ENCODE measurements at places on chromosomes 12 and 14. TPM values are rescaled to one million over a fixed set of nuclear protein-coding genes. Genes with fewer than 3 reads are reported as not detected.

TSPAN11 gene
- 4.1 TPM for total RNA-seq

MDGA2 gene
- not detected for total RNA-seq

C14orf39 gene
- total RNA-seq, result not detected

DNA sequence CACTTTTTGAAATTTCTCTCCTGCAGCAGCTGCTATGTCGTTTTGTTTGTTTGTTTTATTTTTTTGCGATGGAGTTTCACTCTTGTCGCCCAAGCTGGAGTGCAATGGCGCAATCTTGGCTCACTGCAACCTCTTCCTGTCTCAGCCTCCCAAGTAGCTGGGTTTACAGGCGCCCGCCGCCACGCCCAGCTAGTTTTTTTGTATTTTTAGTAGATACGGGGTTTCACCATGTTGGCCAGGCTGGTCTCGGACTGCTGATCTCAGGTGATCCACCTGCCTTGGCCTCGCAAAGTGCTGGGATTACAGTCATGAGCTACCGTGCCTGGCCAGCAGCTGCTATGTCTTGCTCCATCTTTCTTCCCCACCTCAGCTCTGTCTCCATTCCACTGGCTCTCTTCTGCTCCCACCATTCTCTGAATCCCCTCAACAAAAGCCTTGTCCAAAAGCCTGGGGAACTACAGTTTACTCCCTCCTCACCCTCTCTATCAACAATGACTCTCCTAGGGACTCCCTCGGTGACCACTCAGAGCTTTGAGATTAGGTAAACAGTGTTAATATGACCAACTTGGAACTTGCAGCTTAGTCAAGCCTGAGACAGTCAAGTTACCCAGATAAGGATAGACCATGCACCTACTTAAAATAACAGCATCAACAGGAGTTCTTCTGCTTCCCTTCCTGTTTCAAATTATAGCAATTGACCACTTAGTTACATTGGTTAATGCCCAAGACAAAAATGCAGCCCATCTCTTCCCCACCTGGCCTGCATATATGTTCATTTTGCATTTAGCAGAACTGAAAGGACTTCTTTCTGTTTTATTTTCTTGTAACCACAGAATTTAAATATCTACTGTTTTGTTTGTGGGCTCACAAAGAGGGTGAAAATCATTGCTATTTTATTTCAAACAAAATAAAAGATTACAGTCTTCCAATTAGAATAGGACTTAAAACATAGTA, 189.0 kb upstream of the AMIGO2 start:
- DNase-seq, result no peak

DNA sequence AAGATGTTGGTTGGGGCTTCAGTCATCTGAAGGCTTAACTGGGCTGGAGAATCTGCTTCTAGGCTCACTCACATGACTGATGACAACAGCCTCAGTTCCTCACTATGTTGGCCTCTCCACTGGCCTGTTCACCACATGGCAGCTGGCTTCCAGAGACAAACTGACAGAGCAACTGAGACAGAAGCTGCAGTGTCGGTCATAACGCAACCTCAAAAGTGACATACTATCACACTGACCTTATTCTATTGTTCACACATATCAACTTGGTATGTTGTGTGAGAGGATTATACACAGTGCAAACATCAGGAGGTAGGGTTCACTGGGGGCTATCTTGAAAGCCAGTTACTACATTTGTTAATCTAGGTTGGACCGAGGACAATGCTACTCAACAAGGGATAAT, 92.9 kb downstream of the PAWR start:
- DNase-seq, result no peak
